Dorsolateral prefrontal cortex (tissue), 122 donors: ENCODE measurements at places on chromosomes 11 and 22. TPM values are rescaled to one million over a fixed set of nuclear protein-coding genes. Genes with fewer than 3 reads are reported as not detected.

Gene FGF19
- not detected for total RNA-seq

Gene ANO1
- 3.3 TPM for total RNA-seq

Gene POLD3
- total RNA-seq, result 15.8 TPM

Gene OR51E2
- 1.0 TPM for total RNA-seq

Gene MPZL3
- total RNA-seq, result 1.5 TPM

Gene UCP2
- 9.8 TPM for total RNA-seq

Gene CCDC87
- total RNA-seq, result 0.87 TPM

Gene SLC7A4
- 8.1 TPM for total RNA-seq

Gene OR51G2
- not detected for total RNA-seq

Gene SERPIND1
- 1.4 TPM for total RNA-seq

Gene SPA17
- 7.0 TPM for total RNA-seq

Gene TMPRSS4
- total RNA-seq, result not detected

Gene KCNE3
- 2.5 TPM for total RNA-seq

Gene CDC45
- total RNA-seq, result not detected

Gene CHADL
- total RNA-seq, result 29.2 TPM

Gene CYP2D6
- 8.0 TPM for total RNA-seq

Gene C11orf87
- 21.6 TPM for total RNA-seq

Gene CBLIF
- total RNA-seq, result not detected

Gene RIMBP3C
- total RNA-seq, result 0.21 TPM

Gene CCDC90B
- total RNA-seq, result 36.1 TPM

Gene GRM5
- 100 TPM for total RNA-seq

Gene SLC1A2
- total RNA-seq, result 928 TPM

Gene OR2AG1
- total RNA-seq, result not detected

Gene SHANK3
- 117 TPM for total RNA-seq
